Activated naive CD4-positive, alpha-beta T cell treated with anti-CD3 and anti-CD28 coated beads, Interleukin-2, amount 10 ng/mL, durations not matched to agents 5 hours and 36 hours (primary cell): ENCODE measurements at places on chromosomes 7 and 10. TPM values are rescaled to one million over a fixed set of nuclear protein-coding genes. Genes with fewer than 3 reads are reported as not detected.

The SPDYE8 gene
- total RNA-seq = not detected

The AGAP3 gene
- 23.4 TPM for total RNA-seq

The CYP3A4 gene
- total RNA-seq = not detected

The KNDC1 gene
- 0.26 TPM for total RNA-seq
